Thoracic aorta (tissue), 2 donors: ENCODE measurements at places on chromosomes 12 and 14.

GRCh38 chr12:65454115-65454787 lies 175.8 kb downstream of the MSRB3 start:
- DNase-seq, result no peak

GRCh38 chr14:44151130-44151820 lies 355.8 kb downstream of the FSCB start:
- DNase-seq, result no peak

- no peak for DNase-seq
Measured at GRCh38 chr14:69441948-69442347, 42.6 kb upstream of the PLEKHD1 start.

DNA sequence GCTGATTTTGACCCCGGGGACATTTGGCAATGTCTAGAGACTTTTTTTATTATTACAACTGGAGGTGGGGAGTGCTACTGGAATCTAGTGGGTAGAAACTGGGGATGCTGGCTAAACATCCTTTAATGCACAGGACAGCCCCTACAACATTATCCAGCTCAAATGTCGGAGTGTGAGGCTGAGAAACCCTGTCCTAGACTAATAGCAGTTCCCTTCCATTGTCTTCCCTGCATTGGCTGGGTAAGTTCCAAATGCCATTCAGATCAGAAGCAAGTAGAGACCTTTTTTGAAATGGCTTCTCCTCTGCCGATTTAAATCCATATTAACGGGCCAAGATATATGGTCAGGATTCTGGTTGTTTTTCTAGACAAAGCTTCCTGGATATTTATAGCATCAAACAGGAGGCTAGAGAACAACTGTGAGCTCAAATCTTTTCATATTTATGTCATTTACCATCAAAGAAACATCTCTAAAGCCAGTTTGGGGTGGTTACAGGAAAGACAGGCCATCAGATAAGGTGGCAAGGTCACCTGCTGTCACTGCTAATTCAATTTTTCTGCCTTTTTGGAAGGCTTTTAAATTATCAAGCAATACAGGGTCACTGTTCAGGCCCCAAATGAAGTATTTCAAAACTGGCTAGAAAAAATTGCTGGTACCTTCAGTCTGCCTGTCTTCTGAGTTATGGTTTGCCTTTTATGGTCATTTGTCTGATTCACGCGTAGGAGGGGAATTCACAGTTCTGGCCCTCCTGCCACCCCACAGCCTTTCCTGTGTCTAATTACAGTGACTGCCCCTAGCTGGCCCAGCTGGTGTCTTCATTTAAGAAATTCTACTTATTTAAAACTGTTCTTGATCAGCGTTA lies 20.1 kb upstream of the AKAP5 start:
- DNase-seq, result no peak

- no peak for DNase-seq
Measured at GRCh38 chr14:51929910-51930682, 59.2 kb upstream of the RTRAF start.

DNA sequence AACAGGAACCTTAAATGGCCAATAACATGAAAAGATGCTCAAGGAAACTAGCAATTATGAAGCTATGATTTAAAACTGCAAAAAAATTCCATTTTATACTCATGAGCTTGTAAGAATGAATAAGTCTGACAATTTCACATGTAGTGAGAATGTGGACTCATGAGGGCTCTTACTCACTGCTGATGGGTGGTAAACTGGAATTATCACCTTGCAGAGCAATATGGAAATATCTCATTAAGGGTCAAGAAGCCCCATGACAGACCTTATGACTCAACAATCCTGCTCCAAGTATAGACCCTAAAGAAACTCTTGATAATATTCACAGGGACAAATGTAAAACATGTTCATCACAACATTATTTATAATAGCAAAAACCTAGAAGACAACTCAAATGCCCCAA lies 23.5 kb upstream of the SMAGP start:
- no peak for DNase-seq

- no peak for DNase-seq
Measured at GRCh38 chr14:83147006-83147405, 1613.4 kb upstream of the SEL1L start.

DNA sequence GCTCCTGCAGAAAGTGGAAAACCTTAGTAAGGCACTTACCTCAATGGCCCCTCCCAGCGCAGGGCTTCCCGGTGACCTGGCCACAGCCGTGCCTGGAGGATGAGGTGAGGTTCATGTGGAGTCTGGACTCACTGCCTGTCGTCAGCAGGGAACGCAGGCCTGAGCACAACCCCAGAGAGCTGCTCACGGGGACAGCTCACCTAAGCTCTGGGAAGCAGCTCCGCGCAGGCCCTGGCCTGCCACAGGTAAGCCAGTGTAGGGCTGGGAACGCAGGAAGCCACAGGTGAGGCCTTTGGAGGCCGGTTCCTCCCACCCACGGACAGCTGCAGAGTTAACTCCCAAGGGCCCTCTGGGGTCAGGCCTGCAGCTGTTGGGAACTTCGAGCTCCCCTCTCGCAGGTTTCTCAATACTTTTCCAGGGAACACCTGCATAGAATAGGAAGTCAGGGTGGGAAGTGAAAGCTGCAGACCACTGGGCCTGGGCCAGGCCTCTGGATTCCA lies 32.7 kb downstream of the ANAPC7 start:
- no peak for DNase-seq

GRCh38 chr12:109961612-109962011 lies 34.6 kb downstream of the GIT2 start:
- no peak for DNase-seq

DNA sequence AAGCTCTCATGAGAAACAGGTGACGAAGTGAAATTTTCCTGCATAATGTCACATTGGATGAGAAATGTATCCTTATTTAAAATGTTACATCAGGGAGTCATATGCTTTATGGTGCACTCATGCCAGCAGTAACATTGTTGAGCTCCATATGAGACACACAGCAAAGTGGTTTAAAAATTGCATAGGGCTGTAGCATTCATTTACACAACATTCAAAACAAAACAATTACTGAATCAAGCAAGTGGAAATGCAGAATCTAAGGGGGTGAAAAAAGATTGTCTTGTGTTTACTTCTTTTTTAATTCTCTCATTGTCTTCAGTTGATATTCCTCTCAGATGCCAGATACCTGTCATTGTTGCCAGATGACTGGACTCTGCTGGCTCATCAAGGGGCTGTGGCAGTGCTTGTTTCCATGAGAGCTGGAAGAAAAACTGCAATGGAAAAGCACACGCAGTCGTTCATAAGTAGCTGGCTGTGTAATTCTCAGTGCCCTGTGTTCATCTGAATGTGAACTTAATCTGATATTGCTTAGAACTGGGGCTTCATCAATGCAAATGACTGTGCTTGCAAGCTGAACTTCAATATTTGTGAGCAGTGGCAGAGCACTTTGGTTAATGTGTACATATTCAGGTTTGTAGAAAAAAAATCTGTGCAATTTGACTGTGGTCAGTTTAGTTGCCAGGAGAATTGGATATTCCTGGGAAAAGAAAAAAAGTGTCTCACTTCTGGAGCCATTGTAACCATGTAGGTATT lies 305.6 kb downstream of the RAD51B start:
- no peak for DNase-seq

DNA sequence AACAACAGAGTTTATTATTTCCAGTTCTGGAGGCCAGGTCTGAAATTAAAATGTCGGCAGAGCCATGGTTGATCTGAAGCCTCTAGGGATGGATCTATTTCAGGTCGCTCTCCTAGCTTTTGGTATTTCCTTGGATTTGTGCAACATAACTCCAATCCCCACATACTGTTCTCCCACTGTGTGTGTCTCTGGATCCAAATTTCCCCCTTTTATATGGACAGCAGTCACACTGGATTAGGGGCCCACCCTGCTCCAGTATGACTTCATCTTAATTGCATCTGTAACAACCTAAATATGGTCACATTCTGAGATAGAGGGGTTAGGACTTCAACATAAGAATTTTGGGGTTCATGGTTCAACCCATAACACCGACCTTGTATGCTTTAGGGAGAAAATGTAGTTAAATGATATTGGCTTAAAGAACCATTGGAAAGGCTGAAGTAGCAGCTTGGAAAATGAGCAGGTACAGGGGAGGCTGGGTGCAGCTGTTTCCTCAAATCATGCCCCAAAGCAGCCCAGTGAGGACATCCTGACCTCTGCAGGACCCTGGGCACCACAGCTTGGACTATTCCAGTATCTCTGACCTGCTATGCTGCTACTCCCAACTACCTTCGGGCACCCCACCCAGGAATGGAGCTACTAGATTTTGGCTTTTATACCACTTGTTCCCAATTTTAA lies 13.9 kb upstream of the MDM2 start:
- DNase-seq, result no peak

DNA sequence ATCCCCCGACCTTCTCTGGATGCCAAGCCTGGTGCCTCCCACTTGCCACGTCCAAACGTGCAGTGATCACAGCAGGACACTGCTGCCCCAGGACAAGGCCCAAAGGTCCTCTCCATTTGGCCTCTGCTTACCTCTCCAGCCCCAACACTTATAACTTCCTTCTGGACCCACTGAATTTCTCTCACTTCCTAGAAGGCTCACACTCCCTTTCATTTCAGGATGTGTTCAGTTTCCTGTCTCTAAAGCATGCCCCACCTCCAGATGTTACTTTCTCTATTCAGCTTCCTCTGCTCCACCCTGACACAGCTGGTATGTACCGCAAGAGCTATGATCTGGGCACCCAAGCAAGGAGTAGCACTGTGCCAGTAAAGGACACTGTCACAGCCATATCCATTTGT lies 33.0 kb downstream of the CDKL1 start:
- DNase-seq, result no peak

GRCh38 chr14:78519863-78520262 lies 349.7 kb downstream of the NRXN3 start:
- no peak for DNase-seq

DNA sequence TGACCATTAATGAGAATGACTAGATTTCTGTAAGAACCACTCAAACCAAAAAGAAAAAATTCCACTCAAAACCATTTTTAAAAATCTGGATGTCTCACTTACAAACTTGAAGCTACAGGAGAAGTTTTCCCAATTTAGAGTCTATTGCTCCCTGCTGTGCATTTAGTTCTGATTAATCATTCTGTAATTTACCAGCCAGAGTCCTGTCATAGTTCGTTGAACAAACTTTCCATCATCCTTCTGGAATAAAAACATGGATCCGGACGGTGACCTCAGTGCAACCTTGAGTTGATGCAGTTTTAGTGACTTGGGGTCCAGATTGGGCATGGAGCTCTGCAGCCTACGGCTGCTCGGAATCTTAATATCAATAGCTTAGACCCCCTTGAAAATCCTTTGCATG lies 73.4 kb downstream of the PRMT8 start:
- no peak for DNase-seq

GRCh38 chr12:89833337-89834252 lies 125.0 kb upstream of the ATP2B1 start:
- DNase-seq, result no peak
